ENCODE measurements at places on chromosomes 3 and 15. TPM values are rescaled to one million over a fixed set of nuclear protein-coding genes. Genes with fewer than 3 reads are reported as not detected.

GAP43 gene
- not detected for total RNA-seq

DNA sequence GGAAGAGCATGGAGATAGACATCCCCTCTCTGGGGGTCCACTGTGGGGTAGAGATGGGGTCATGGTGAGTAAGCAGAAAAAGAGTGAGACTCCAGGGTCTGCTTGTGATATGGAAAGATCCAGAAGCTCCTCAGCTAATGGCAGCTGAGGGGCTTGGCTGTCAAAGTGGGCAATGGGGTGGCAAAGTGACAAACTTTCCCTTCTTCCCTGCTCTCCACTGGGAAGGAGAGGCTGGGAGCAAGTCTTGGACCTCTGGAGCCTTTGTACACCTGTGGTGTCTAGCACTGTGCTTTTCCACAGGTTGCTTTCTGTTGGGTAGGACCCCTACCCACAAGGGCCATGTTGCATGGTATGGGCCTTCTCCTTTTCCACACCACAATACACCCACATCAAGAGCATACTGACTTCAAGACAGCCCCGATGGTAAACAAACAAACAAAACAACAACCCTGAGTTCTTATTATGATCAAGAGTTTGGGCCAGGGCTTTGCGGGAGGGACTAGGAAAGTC is 3.5 kb downstream of the ITGA11 start:
- no peaks in the 10 kb centered on the region for H3K36me3 ChIP-seq
- peaks cover 25% of the 10 kb centered on the region for H3K27me3 ChIP-seq
- H3K4me1 ChIP-seq, result no peaks in the 10 kb centered on the region
- no peak overlapping the region for H3K4me3 ChIP-seq

- no peaks in the 10 kb centered on the region for H3K27me3 ChIP-seq
- H3K36me3 ChIP-seq, result no peaks in the 10 kb centered on the region
Observed at GRCh38 chr3:1766384-1766783, 332.3 kb upstream of the CNTN4 start.

- peak overlapping the region; percentile 98 for H3K27ac ChIP-seq
- H3K27me3 ChIP-seq, result no peaks in the 10 kb centered on the region
- H3K36me3 ChIP-seq, result peaks cover 31% of the 10 kb centered on the region
- peak overlapping the region; percentile 96 for H3K4me3 ChIP-seq
Observed at GRCh38 chr3:142445816-142446254, 2.0 kb downstream of the XRN1 start.

GRCh38 chr15:38084289-38084688 is 149.8 kb downstream of the TMCO5A start:
- peaks cover 30% of the 10 kb centered on the region for H3K27me3 ChIP-seq
- no peaks in the 10 kb centered on the region for H3K36me3 ChIP-seq
- H3K27ac ChIP-seq, result no peak overlapping the region
- DNase-seq, result peak; percentile 16
- no peak overlapping the region for H3K4me3 ChIP-seq
- peaks cover 10% of the 10 kb centered on the region for H3K4me1 ChIP-seq
